ENCODE measurements at places on chromosomes 1 and 21.

GRCh38 chr1:43783671-43784205, 76.4 kb downstream of the ST3GAL3 start:
- peaks cover 19% of the 10 kb centered on the region for H3K4me1 ChIP-seq
- H3K36me3 ChIP-seq, result peaks cover 12% of the 10 kb centered on the region
- no peaks in the 10 kb centered on the region for H3K27me3 ChIP-seq
- peak overlapping the region; percentile 23 for H3K27ac ChIP-seq
- no peak overlapping the region for H3K4me3 ChIP-seq

DNA sequence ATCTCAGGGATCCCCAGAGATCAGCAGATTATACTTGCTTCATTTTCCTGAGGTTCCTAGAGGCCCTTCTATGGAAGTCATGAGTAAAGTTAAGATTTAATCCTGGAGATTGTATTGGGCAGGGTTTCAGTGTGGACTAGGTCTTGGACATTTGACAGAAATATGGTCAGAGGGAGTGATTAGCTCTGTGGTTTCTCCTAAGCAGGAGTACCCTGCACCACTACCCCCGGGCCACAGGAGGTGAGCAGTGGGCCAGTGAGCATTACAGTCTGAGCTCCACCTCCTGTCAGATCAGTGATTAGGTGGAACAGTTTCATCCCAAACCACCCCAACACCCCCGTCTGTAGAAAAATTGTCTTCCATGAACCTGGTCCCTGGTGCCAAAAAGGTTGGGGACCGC, 43.2 kb downstream of the PHACTR4 start:
- peaks cover 1% of the 10 kb centered on the region for H3K36me3 ChIP-seq
- DNase-seq, result no peak
- no peaks in the 10 kb centered on the region for H3K27me3 ChIP-seq
- H3K4me1 ChIP-seq, result peaks cover 20% of the 10 kb centered on the region
- H3K27ac ChIP-seq, result no peak overlapping the region

DNA sequence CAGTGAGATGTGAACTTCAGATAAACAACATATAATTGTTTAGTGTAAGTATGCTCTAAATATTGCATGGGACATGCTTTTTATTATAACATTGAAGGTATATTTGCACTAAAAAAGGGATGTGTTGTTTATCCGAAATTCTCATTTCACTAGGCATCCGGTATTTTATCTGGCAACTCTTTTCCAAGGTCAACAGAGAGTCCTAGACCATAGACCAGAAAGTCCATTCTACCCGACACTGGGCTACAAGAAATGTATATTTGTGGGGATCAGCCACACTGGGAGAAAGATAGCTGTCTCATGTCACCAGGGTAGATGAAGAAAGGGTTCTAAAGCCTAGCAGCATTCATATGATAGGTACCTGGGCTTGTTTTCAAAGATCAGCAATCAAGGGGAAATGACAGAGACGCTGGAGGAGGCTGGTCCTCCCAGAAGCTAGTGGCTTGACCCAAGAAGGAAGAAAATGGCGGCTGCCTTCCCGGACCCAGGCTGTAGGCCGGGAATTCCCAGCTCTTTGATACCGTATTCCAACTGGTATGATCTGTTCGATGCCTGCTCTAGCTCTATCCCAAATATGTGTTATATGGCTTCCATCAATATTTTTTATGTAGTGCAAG, 161.1 kb upstream of the IRF2BP2 start:
- H3K4me3 ChIP-seq, result peak overlapping the region; percentile 81
- H3K36me3 ChIP-seq, result peaks cover 10% of the 10 kb centered on the region
- peaks cover 88% of the 10 kb centered on the region for H3K4me1 ChIP-seq

GRCh38 chr1:228542981-228543380, 55.8 kb downstream of the RNF187 start:
- peaks cover 88% of the 10 kb centered on the region for H3K27me3 ChIP-seq
- DNase-seq, result no peak
- H3K4me3 ChIP-seq, result no peak overlapping the region
- H3K27ac ChIP-seq, result no peak overlapping the region

GRCh38 chr1:24545662-24546061, 10.2 kb upstream of the NCMAP start:
- H3K27me3 ChIP-seq, result no peaks in the 10 kb centered on the region
- H3K4me3 ChIP-seq, result no peak overlapping the region
- no peak for DNase-seq
- H3K27ac ChIP-seq, result no peak overlapping the region
- H3K4me1 ChIP-seq, result peaks cover 55% of the 10 kb centered on the region

All from activated T-cell treated with anti-CD3 and anti-CD28 coated beads, Interleukin-2, amount 50 U/mL, for 72 hours (primary cell).